Activated CD4-positive, CD25-positive, alpha-beta regulatory T cell treated with anti-CD3 and anti-CD28 coated beads, Interleukin-2, amount 50 U/mL, for 16 hours (primary cell): ENCODE measurements at places on chromosomes 2 and 18.

GRCh38 chr18:79526468-79527460 lies 131.0 kb downstream of the NFATC1 start:
- no peak for DNase-seq

DNA sequence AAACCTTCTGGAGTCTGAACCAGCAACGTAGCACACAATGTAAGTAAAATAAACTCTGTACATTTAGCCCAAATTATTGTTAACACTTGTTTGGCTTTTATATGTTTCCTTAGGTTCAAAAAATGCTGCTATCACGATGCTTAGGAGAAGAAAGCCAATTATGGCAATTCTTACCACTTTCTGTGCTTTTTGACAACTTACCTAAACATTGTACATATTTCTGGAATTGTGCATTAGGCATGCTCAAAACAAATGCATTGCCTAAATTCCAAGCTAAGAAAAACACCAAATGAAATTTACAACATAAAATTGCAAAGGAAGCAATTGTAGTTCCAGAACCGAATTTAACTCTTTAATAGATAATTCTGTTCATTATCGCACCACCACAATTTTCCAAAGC lies 585.6 kb upstream of the DSEL start:
- no peak for DNase-seq

GRCh38 chr2:58515827-58516573 lies 274.9 kb upstream of the FANCL start:
- no peak for DNase-seq

GRCh38 chr18:80181642-80182461 lies 65.5 kb downstream of the PARD6G start:
- DNase-seq: no peak

DNA sequence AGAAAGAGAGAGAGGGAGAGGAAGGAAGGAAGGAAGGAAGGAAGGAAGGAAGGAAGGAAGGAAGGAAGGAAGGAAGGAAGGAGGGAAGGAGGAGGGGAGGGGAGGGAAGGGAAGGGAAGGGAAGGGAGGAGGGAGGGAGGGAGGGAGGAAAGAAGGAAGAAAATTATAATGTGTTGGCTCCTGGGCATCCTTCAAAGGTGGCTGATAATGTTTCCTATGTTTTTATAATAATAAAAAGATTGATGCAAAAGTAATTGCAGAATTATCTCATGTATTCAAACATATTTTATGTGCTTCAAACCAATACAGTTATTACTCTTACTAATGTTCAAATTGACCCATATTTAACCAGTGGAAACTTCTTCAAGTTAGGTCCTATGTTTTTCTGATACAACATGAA lies 260.9 kb downstream of the LNPK start:
- DNase-seq: no peak

DNA sequence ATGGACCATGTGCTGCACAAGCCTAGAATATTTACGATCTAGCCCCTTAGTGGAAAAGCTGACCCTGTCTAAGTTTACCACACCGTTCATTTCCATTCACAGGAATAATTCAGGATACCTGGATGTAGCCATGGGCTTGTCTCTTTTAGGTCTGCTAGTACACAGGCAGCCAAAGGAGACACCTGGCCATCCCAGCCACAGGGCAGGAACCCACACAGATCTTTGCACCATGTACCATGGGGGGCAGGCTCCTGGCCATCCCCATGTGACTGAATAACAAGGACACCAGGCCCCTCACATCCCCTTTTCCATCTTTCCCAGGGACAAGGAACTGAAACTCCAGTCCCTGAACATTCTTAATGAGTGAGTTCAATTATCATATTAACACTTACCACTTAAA lies 467.3 kb upstream of the MYT1L start:
- DNase-seq: no peak

- no peak for DNase-seq
These were observed 45.9 kb upstream of the EGR4 start for GRCh38 chr2:73339201-73339600.

GRCh38 chr2:113078350-113078839 lies 10.6 kb downstream of the IL1F10 start:
- no peak for DNase-seq

DNA sequence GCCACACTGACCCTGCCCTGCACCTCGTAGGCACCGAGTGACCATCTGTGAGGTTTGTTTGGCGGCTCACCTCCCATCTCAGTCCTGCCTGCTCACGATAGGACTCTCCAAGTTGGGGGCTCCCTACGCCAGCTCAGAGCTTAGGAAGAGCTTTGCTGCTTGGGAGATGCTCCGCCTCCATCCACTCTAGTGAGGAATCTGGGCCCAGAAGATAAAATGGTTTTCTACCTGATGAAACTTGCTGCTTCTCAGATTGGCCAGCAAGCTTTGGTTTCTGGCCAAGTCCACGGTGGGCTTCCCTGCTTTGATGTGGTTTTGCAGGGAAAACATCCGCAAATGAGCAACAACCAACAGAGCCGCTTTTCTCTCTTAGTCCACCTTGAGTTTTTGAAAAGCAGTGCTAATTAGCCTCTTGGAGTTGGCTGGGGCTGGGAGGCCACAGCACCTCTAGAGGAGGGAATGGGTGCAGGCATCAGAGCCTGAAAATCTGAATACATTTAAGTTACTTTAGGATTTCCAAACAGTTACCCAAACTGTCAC lies 42.2 kb downstream of the THNSL2 start:
- no peak for DNase-seq

GRCh38 chr2:227805578-227805977 lies 8.1 kb upstream of the CCL20 start:
- no peak for DNase-seq

DNA sequence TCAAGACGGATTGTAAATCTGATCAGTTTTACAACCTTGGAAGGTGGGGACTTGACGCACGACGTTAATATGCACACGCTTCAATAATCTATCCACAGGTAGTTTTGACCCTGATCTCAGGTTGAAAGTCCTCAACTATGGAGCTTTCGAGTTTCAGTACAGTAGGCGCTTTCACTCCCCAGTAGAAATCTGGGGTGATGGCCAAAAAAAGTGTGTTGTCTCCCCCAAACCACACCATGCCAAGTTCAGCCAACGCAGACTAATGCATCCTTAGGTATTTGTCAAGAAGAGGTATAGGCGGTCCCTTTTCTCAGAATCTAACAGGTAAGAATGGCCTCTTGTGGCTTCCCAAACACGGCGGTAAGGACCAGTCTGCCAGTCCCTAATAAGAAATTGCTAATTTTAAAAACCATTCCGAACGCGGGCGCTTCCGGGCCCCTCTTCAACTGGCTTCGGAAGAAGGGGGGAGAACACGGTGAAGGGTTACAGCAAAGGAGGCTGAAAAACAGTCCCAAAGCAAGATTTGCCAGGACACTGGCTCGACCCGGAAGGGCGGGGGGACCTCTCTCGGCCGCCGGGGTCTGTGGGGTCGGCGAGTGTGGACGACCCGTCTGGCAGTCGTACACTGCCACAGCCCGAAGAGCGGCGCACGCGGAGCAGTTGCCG lies 659 bp downstream of the FAM210A start:
- DNase-seq: no peak

DNA sequence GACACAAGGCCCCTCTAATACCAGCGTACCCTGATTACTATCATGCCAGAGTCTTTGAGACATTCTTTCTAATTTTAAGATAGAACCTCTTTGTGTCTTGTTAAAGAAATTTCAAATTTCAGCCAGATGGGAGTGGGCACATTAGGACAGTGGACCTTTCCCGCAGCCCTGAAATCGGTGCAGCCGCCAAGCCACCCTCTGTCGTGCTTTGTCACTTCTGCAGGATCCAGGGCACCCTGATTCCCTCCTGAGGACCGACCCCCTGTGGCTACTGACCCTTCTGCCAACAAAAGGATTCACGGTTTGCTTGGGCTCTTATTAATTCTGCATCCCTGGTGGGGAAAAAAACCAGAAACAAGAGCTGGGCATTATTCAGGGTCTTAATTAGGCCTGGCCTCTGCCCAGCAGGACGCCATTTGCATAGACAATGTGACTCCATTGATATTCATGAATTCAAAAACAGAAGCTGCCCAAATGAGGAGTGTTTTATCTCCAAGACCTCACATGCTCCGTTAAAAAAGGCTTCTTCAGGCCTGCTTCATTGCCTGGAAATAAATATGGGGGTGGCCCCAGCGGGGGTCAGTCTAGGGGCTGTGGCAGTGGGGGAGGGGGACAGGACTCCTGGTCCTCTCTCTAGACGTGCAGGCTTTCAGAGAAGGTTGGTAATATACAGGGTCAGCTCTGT lies 116.9 kb downstream of the ALPK2 start:
- DNase-seq: no peak

GRCh38 chr2:42999856-43000241 lies 207.5 kb upstream of the HAAO start:
- DNase-seq: no peak

DNA sequence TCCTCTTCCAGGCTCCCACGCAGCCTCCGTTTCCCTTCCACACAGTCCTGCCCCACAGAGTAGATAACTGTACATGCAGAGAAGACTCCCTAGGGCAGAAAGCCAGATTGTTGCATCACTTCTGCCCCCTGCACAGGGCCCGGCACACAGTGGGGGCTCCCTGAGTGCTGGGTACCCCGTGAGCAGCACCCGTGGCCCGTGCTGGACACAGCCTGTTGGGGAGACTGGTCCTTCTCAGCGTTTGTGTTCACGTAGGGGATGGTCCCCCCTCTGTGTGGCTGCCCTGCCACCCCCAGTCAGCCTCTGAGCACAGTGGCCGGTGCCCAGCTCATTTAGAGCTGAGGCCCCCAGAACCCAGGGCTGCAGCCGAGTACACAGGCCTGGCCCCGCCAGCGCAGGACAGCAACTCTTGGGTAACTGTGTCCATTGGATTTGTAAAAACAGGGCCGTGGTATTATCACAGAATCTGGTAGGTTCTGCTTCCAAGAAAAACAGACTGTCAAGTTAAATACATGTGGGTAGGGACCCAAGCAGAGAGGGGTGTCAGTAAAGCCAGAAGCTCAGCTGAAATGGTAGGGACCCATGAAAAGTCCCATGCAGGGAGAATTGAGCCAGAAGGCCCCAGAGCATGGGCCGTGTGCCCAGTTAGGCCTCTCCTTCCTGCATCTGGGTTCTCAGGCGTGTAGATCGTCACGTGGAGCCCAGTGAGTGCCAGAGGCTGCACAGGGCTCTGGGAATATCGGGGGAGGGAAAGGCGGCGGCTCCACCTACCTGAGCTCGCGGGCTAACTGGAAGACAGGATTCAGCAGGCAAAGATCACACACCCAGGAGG lies 257.3 kb downstream of the ATAD2B start:
- DNase-seq: no peak

GRCh38 chr2:237035781-237036475 lies 49.8 kb upstream of the COPS8 start:
- DNase-seq: no peak
